ENCODE measurements at places on chromosomes 13 and 19. TPM values are rescaled to one million over a fixed set of nuclear protein-coding genes. Genes with fewer than 3 reads are reported as not detected.

DNA sequence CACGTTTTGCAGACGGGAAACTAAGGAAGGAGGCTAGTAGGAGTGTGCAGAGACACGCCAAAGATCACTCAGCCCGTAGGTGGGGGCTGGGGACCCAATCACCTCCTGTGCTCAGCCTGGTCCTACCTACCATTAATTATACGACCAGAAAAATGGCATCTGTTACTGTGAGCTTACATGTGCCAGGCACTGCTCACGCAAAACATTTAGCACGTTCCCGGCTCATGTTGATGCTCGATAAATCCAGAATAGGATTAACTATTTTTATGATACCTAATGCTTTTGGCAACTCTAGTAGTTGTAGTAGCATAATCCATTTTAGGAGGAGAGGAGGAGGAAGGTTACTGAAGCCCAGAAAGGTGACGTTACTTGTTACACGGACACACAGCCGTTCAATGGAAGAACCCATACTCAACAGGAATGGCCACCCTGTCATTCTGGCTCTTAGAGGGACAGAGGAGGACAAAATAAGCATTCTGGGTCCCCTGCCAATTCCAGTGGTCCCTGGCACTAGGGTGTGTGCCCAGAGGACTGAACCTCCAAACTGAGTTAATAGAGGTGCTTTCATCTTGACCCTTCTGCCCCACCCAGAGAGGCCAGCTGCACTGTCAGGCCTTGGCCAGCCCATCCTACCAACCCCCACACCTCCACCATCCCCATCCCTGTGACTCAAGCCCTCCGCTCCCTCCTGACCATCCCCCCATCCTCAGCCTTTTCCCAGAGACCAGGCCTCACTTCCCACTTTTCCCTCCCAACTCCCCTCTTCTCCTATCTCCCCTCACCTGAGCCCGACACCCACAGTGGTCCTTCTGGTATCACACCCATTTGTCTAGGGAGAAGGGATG is 5.0 kb upstream of the EML2 start:
- H3K27me3 ChIP-seq, result peaks cover 21% of the 10 kb centered on the region
- no peak overlapping the region for H3K27ac ChIP-seq
- no peak for DNase-seq
- no peaks in the 10 kb centered on the region for H3K36me3 ChIP-seq

GRCh38 chr13:73521985-73522524 is 463.2 kb downstream of the KLF5 start:
- H3K27ac ChIP-seq, result no peak overlapping the region
- H3K4me3 ChIP-seq, result no peak overlapping the region
- peaks cover 7% of the 10 kb centered on the region for H3K4me1 ChIP-seq
- H3K36me3 ChIP-seq, result no peaks in the 10 kb centered on the region
- DNase-seq, result no peak

- no peak overlapping the region for H3K27ac ChIP-seq
- DNase-seq, result no peak
- no peaks in the 10 kb centered on the region for H3K27me3 ChIP-seq
- no peaks in the 10 kb centered on the region for H3K36me3 ChIP-seq
- H3K4me1 ChIP-seq, result no peaks in the 10 kb centered on the region
These were observed 1546.2 kb downstream of the OLFM4 start for GRCh38 chr13:54574791-54575190.

DNA sequence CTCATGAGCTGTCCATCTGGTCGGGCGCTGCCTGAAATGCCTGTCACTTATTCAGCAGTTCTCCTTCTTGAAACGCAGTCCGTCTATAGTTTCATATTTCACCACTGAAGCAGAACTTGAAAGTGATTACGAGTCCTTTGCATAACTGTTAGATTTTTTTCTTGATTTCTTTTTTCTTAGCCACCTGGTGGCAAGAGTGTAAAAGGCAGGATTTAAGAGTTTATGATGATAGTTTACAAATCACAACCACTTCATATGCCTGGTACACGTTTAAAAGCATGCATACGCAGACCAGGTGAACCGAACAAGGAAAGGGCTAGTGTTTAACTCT is 45.8 kb downstream of the GGACT start:
- peaks cover 19% of the 10 kb centered on the region for H3K4me1 ChIP-seq
- no peak overlapping the region for H3K27ac ChIP-seq
- H3K36me3 ChIP-seq, result peaks cover 11% of the 10 kb centered on the region
- no peak for DNase-seq

DNA sequence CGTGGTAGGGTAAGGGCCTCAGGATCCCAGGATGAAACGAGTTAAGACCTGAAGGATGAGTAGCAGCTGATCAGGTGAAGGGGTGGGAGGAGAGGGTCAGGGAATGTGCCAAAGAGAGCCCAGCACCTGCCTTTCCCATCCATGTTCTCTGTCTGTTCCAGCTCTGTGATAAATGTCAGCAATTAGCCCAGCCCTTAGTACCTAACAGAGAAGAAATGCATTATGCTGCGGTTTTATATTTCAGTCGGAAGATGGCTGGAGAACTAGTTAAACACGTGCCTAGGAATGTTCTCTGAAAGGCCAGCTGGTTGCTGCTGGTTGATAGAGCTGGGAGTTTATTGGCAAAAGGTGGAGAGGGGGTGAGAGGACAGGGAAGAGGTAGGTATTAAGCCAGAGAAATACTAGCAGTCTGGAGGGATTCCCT is 268.2 kb downstream of the SHISA2 start:
- DNase-seq, result no peak
- H3K36me3 ChIP-seq, result no peaks in the 10 kb centered on the region
- peaks cover 10% of the 10 kb centered on the region for H3K4me1 ChIP-seq
- H3K27ac ChIP-seq, result no peak overlapping the region

DNA sequence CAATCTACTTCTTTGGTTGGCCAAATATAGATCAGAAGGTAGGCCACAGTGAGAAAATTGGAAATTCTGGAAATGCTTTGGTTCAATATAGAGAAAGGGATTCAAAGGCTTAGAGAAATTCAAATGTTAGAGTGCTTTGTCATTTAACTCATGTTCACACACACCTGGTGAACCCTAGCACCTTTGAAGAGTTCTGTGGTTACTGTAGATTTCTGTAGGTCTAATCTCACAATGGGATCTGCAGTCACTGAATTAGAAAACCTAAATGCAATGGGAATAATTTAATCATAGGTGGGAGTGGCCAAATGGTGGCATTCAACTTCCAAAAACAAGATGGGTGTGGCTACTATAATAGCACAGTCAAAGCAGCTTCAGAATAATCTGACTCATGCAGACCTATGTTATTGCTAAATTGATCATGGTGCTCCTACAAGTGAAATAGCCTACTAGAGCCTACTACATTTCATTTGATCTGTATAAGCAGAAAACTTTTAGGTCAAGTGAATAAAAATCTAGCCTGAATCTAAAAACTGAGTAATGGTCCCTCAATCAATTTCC is 1152.9 kb downstream of the PCDH9 start:
- no peak overlapping the region for H3K27ac ChIP-seq
- H3K27me3 ChIP-seq, result no peaks in the 10 kb centered on the region
- H3K4me1 ChIP-seq, result peaks cover 14% of the 10 kb centered on the region
- no peaks in the 10 kb centered on the region for H3K36me3 ChIP-seq
- H3K4me3 ChIP-seq, result no peak overlapping the region

- no peaks in the 10 kb centered on the region for H3K4me1 ChIP-seq
- DNase-seq, result no peak
- H3K36me3 ChIP-seq, result no peaks in the 10 kb centered on the region
- H3K27me3 ChIP-seq, result no peaks in the 10 kb centered on the region
These were observed 1384.1 kb downstream of the UQCRFS1 start for GRCh38 chr19:27828829-27829228.

GRCh38 chr13:111917901-111918300 is 149.0 kb upstream of the SOX1 start:
- H3K27me3 ChIP-seq, result no peaks in the 10 kb centered on the region
- no peak for DNase-seq
- H3K4me1 ChIP-seq, result peaks cover 20% of the 10 kb centered on the region
- H3K27ac ChIP-seq, result no peak overlapping the region
- no peak overlapping the region for H3K4me3 ChIP-seq

GRCh38 chr19:47461876-47462275 is 9.8 kb downstream of the SLC8A2 start:
- peaks cover 33% of the 10 kb centered on the region for H3K27me3 ChIP-seq
- H3K27ac ChIP-seq, result no peak overlapping the region
- DNase-seq, result no peak
- H3K4me3 ChIP-seq, result no peak overlapping the region
- H3K4me1 ChIP-seq, result no peaks in the 10 kb centered on the region

GRCh38 chr13:39538816-39539790 is 63.9 kb downstream of the LHFPL6 start:
- no peak for DNase-seq
- no peak overlapping the region for H3K4me3 ChIP-seq
- no peaks in the 10 kb centered on the region for H3K27me3 ChIP-seq
- H3K4me1 ChIP-seq, result peaks cover 18% of the 10 kb centered on the region

DNA sequence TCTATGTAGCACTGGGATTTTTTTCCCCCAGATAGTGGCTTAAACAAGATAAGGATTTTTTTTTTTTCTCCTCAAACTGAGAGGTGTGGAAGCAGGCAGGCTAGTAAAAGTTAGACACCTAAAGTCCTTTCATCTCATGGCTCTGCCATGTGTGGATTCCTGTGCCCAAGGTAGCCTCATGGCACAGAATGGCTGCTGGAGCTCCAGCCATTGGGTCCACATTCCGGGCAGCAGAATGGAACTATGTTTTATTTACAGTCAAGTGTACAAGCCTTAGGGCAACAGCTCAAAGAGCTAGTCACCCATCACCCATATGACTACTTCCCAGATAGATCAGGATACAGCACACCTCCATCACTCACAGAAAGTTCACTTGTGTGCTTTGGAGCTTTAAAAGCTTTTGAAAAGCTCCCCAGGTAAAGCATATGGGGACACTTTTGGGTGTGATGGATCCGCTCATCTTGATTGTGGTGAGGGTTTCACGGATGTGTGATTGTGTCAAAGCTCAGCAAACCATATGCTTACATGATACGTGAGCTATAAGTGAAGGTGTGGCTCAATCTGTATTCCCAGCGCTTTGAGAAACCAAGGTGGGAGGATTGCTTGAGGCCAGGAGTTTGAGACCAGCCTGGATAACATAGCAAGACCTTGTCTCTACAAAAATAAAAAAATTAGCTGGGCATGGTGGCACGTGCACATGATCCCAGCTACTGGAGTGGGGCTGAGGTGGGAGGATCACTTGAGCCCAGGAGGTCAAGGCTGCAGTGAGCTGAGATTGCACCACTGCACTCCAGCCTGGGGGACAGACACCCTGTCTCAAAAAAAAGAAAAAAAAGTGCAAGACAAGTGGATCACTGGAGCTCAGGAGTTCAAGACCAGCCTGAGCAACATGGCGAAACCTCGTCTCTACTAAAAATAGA is 18.1 kb downstream of the PGLS start:
- H3K4me3 ChIP-seq, result no peak overlapping the region
- no peak for DNase-seq
- no peak overlapping the region for H3K27ac ChIP-seq
- no peaks in the 10 kb centered on the region for H3K27me3 ChIP-seq
- H3K36me3 ChIP-seq, result no peaks in the 10 kb centered on the region

GRCh38 chr13:99018418-99019180 is 40.7 kb upstream of the DOCK9 start:
- H3K27me3 ChIP-seq, result no peaks in the 10 kb centered on the region
- no peaks in the 10 kb centered on the region for H3K36me3 ChIP-seq
- no peak overlapping the region for H3K27ac ChIP-seq
- H3K4me3 ChIP-seq, result no peak overlapping the region

DNA sequence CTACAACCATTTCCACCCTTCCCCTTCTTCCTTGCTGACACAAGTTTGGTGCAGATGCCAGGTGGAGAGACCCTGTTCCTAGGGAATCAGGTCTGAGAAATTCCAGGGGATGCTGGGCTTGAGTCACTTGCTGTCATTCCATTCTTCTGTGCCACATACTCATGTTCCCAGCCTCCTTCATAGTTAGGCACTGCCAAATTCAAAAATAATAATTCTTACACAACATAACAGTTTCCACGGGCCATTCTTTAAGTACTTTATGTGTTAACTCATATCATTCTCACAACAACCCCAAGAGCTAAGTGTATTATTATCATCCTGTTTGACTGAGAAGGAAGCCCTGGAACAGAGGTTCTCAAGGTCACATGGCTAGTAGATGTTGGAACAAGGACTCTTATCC is 27.1 kb upstream of the POMP start:
- H3K36me3 ChIP-seq, result no peaks in the 10 kb centered on the region
- H3K4me1 ChIP-seq, result peaks cover 3% of the 10 kb centered on the region
- H3K4me3 ChIP-seq, result no peak overlapping the region
- no peak for DNase-seq
- H3K27ac ChIP-seq, result no peak overlapping the region
- peaks cover 13% of the 10 kb centered on the region for H3K27me3 ChIP-seq

DNA sequence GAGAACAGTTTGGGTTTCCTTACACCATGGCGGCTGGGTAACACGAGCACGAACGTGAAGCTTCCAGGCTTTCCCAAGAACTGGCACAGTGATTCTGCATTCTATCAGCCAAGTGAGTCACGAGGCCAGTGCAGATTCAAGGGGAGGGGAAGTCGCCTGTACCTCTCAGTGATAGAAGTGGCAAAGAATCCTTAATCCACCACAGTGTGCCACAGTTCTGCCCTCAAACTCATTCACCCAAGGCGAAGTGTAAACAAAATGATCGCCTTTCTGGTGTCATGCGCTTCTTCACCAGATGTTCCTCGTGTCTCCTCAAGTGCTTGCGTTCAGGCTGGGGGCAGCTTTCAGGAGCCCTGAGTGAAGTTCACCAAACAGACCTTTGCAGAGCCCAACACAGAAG is 24.9 kb upstream of the AMER2 start:
- DNase-seq, result no peak
- H3K36me3 ChIP-seq, result peaks cover 1% of the 10 kb centered on the region
- peaks cover 5% of the 10 kb centered on the region for H3K4me1 ChIP-seq
- H3K27me3 ChIP-seq, result no peaks in the 10 kb centered on the region
- no peak overlapping the region for H3K4me3 ChIP-seq
- no peak overlapping the region for H3K27ac ChIP-seq

DNA sequence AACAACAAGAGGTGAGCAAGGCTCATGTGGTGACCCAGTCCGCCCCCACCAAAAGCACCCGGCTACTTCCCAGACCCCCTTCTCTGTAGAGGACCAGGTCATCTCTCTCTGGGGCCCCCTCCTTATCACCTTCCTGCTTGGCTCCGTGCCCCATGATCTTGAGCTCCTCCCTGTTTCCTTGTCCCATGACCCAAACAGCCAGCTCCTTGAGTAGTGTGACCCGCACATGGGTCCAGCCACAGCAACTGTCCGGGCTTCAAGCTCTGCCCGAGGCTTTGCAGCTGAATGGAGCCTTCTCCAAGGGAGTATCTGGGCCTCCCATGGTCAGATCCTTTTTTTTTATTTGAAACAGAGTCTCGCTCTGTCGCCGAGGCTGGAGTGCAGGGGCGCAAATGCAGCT is 61.8 kb downstream of the MYO9B start:
- H3K27ac ChIP-seq, result peak overlapping the region; percentile 81
- no peaks in the 10 kb centered on the region for H3K27me3 ChIP-seq
- no peak overlapping the region for H3K4me3 ChIP-seq
- H3K36me3 ChIP-seq, result no peaks in the 10 kb centered on the region

The DHRS12 gene
- total RNA-seq, result 8.8 TPM
